ENCODE measurements at places on chromosomes 5 and 9.

DNA sequence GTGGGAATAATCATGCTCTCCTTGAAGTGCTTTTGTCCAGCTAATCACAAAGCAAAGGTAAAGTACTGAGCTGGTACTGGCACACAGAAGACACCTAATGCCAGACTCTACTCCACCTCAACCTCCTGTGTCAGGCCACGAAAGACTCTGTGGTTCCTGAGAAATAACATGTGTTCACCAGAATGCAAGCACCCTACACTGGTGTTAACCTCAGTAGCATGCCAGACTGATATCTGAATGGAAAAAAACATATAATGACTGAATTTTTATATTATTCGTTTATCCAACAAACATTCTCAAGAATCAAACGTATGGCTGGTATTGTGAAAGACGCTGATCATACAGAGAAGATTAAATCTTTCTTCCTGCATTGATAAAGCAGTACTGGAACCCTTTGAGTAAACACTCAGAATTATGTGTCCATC lies 97.1 kb upstream of the IFNE start:
- DNase-seq = no peak

DNA sequence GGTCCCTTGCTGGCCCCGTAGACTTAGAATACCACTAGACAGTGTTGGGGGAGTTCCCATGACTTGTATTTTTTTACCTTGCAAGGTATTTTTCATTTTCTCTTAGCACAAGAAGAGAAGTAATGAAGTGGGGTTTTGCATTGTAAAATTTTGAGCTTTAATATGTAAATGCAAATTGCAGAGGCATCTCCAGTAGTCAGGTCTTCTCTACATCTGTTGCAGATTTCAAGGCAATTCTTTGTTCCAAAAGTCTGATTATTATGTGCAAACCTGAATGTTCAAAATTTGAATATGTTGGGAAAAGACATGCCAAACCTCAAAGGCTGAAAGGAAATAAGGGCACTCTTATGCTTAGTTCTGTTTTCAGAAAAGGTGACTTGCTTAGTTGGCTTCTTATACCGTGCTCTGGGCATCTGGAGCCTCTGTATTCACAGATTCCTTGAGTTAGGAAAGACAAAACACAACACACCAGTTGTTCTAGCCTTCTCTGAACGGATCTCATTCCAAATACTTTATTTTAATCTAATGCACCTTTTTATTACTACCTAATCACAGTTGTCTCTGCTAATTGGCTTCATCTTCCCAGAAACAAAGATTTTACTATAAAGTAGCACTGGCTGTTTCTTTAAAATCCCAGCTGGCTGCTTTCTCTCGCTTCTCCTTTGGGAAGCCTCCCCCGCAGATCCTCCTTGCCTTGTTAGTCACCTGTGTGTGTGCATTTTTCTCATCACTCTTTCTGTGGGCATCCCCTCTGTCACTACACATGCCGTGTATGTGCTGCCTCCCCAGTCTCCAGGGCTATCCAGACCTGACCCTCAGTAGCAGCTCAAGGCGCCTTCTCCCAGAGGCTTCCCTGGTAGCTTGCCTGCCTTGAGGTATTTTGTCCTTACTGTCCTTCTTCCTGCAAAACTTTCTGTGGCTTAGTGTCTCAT lies 138.2 kb downstream of the TLE4 start:
- no peak for DNase-seq

GRCh38 chr5:1834721-1835429 lies 33.7 kb downstream of the NDUFS6 start:
- DNase-seq = no peak

GRCh38 chr9:88458716-88459465 lies 70.6 kb downstream of the SPIN1 start:
- no peak for DNase-seq

DNA sequence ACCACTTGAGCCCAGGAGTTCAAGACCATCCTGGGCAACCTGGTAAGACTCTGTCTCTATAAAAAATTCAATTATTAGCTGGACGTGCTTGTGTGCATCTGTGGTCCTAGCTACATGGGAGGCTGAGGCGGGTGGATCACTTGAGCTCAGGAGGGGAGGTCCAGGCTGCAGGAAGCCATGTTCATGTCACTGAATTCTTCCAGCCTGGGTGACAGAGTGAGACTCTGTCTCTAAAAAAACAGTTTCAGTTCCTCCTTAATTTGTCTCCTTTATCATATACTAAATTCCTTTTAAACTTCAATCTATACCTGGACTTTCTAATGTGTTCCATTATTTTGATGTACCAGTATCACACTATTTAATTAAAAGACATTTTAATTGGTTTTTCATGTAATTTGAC lies 422.2 kb upstream of the TLE4 start:
- no peak for DNase-seq

DNA sequence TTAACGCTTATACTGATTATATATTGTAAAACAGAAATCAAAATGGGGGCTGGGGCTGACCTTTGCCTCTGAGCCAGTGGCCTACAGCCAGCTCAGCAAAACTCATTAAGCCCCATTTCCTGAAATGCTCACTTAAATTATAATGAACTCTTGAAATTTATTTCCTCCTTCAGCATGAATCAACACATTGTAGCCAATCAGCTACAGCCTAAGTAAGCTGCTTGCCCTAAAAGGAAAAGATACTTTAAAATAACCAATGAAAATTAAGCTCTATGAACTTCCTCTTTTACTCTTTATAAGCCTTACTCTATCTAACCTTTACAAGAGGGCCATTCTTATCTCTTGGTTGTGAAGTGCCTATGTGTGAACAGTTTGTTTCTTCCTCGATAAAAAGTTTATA lies 33.5 kb upstream of the SUB1 start:
- DNase-seq = no peak

- no peak for DNase-seq
Measured at GRCh38 chr9:123528501-123528900, 172.5 kb downstream of the CRB2 start.
